Right renal cortex interstitium (tissue), 3 donors: ENCODE measurements at places on chromosomes 5 and 9. TPM values are rescaled to one million over a fixed set of nuclear protein-coding genes. Genes with fewer than 3 reads are reported as not detected.

GRCh38 chr5:91642581-91642980, 259.5 kb upstream of the ARRDC3 start:
- no peak for DNase-seq

Gene MINAR2
- 0.11 TPM for polyA plus RNA-seq

Gene ANKRD18A
- polyA plus RNA-seq = 3.4 TPM

GRCh38 chr5:32276173-32276853, 36.4 kb downstream of the MTMR12 start:
- DNase-seq = no peak

DNA sequence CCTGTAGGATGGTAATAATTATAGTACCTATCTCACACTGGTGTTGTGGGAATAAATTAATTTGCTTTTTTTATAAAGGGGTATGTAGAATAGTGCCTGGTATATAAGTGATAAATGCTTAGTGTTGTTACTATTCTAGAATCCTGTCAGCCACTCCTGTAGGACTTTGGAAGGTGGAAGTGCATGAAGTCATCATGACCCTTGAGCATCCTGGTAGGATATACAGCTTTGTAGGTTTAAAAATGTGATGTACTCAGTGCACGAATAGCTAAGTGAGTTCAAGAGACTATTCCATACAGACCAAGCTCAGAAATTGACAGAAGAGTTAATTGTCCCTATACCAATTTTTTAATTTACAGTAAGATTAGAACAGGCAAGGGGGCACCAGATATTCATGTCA, 258.8 kb upstream of the RFX3 start:
- DNase-seq = no peak

DNA sequence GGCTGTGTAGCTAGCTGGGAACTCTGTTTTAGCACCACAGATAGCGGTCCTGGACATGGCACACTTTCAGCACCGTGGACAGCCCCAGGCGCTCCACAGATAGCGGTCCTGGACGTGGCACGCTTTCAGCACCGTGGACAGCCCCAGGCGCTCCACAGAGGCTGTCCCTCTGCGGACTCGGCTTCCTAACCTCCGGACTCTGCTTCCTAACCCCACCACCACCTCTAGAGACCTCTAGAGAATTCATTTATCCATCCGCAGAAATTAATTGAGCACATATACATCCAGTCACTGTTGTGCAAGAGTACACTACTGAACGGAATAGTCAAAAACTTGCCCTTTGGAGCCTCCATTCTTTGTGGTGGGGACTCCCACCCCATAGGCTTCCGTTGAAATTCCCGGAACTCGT, 27.4 kb downstream of the UNC5A start:
- peak; percentile 85 for DNase-seq

- no peak for DNase-seq
Measured at GRCh38 chr5:171840066-171840465, 54.4 kb downstream of the SMIM23 start.

- no peak for DNase-seq
Measured at GRCh38 chr5:8839361-8840055, 706.4 kb downstream of the SEMA5A start.

Gene FNIP1
- polyA plus RNA-seq = 14.7 TPM

DNA sequence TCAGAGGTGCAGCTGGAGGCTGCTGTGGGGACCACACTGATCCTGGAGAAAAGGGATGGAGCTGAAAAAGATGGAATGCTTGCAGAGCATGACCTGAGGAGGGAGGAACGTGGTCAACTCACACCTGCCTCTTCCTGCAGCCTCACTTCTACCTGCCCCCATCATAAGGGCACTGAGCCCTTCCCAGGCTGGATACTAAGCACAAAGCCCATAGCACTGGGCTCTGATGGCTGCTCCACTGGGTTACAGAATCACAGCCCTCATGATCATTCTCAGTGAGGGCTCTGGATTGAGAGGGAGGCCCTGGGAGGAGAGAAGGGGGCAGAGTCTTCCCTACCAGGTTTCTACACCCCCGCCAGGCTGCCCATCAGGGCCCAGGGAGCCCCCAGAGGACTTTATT, 5.9 kb upstream of the SLC6A7 start:
- DNase-seq = no peak

GRCh38 chr5:17259630-17260257, 42.3 kb downstream of the BASP1 start:
- no peak for DNase-seq

DNA sequence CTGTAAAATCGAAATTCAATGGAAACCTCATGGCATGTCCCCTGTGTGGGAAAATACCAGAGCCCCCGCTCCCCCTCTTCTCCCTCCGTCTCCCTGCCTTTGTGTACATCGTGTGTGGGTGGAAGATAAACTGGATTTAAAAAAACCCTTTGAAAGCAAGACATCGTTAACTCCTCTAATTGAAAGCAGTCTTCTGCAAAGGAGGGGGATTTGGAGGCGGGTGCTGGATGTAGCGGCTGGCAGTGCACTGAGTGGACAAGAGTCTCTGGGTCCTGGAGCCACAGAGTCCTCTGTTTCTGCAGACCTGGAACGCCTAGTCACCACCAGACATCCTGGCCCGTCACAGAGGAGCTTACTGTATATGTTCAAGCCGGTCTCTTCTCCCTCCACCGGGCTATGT, 169.4 kb downstream of the PAPPA start:
- DNase-seq = no peak

- no peak for DNase-seq
Measured at GRCh38 chr5:122156724-122157325, 27.5 kb downstream of the ZNF474 start.

DNA sequence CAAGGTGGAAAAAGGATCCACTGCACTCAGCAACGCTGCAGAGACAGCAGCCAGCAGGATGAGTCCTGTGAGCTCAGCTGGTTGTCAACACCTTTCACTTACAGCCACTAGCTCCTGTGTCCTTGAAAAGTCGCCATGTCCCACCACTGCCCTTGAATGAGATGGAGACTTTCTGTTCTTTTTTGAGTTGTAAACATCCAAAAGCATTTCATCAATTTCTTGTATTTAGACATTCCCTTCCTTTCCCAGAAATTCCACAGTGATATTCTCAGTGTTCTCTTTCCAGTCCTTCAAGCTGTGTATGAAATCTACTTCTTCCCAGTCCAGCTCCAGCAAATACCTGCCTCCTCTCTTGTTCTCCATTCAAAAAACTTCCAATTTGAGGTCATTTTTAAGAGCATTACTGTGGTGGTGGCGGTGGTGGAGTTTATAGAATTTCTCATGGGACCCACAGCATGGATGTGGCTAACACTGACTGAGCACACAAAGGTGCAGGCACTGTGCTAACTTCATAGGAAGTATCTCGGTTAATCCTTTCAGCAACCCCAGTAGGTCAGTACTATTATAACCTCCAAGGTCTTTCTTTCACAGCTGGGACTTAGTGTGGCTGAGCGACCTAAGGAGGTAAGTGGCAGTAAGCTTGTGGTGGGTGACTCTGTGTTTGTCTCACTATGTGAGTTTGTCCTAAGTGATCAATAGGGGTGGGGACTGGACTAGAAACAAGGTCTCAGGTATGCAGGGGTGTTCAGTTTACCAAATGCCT, 15.0 kb upstream of the GPX3 start:
- DNase-seq = no peak

GRCh38 chr5:52705720-52706119, 82.0 kb upstream of the ITGA1 start:
- no peak for DNase-seq

Gene CCL21
- polyA plus RNA-seq = 7.7 TPM

Gene LCN15
- not detected for polyA plus RNA-seq

DNA sequence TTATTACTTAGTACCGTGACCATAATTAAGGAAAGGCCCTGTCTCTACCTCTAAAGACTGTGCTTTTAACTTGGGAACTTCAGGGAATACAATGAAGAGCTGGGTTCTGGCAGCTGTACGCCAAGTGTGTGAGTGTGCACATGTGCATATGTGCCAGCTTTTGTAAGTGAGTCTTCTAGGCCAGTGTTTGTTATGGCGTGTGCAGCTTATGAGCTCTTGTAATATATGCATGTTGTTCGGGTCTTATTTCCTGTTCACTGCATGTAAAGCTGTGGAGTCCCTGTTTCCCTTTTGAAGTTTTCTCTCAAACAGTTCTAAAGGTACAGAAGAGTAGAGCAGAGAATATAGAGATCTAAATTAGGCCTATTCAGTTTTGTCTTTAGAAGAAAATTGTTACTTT, 30.5 kb downstream of the TGFBR1 start:
- no peak for DNase-seq

Gene DMRT2
- 1.5 TPM for polyA plus RNA-seq

Gene CXCL14
- 36.6 TPM for polyA plus RNA-seq

DNA sequence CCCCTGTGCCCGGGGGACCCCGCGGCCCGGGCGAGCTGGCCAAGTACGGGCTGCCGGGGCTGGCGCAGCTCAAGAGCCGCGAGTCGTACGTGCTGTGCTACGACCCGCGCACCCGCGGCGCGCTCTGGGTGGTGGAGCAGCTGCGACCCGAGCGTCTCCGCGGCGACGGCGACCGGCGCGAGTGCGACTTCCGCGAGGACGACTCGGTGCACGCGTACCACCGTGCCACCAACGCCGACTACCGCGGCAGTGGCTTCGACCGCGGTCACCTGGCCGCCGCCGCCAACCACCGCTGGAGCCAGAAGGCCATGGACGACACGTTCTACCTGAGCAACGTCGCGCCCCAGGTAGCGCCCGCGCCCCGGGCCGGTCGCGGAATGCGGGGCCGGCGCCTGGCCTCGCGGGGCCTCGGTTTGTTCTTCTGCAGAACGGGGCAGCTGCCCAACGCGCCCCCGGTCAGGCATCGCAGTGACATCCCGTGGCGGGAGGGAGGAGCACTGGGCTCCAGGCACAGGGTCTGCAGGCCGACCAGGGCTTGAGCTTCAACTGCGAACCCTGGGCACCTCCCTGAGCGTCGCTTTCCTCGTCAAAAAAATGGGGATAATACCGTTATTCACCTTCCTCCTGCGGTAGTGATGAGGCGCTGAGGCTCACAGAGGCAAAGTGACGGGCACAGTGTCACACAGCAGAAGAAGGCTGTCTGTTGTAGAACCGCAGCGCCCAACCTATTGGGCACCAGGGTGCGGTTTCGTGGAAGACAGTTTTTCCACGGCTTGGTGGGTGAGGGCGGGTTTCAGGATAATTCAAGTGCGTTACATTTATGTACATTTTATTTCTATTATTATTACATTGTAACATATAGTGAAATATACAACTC, 777 bp downstream of the ENDOG start:
- no peak for DNase-seq

GRCh38 chr5:147391781-147392180, 118.1 kb downstream of the DPYSL3 start:
- DNase-seq = no peak

DNA sequence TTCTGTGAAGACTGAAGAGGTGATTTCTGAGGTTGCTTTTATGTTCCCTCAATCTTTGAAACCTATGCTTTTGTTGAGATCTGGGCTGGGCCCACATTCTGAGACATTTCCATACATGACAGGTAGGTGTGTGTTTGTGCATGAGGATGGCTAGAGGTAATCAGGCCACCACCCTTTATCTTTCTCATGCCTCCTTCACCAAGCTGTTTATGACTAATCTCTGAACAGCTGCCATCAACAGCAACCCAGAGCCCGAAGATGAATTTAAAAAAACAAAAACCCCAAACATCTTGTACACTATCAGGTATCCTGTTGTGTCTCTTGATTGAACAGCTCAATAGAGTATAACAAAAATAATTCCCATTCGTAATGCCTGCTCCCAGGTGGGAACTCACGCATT, 12.6 kb upstream of the C5orf46 start:
- no peak for DNase-seq

- DNase-seq = peak; percentile 91
Measured at GRCh38 chr9:116471093-116471906, 215.8 kb upstream of the TRIM32 start.

DNA sequence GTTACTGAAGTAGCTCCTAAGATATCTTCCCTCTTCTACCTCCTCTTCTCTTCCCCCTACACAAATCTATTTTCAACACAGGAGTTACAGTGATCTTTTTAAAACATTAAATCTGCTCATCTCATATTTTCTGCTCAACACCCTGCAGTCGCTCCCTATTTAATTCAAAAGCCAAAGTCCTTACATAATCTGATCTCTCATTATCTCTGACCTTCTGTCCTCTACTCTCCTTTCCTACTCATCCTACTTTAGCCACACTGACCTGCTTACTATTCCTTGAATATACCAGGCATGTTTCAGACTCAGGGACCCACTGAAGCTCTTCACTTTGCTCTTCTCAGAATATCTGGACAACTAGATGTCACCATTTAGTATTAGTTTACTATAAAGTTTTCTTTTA, 87.9 kb downstream of the YTHDC2 start:
- no peak for DNase-seq

GRCh38 chr5:106454651-106455415, 1215.9 kb downstream of the EFNA5 start:
- peak; percentile 6 for DNase-seq

DNA sequence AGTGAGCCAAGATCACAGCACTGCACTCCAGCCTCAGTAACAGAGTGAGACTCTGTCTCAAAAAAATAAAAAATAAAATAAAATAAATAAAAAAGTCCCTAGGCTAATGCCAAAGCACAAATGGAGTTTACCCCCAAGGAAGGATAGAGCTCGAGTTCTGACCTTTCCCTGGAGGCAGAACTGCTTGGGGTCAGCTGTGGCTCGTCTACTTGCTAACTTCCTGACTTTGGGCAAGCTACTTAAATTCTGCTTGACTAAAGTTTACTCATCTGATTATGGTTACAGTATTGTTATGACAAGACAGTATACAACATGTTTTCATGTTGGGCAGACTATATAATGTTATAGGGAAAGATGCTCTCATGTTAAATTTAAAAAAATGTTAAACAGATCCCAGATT, 359.2 kb downstream of the DNAH5 start:
- DNase-seq = no peak

GRCh38 chr9:133919253-133920115, 72.6 kb downstream of the VAV2 start:
- DNase-seq = no peak
